ENCODE measurements at places on chromosomes 7 and 10. TPM values are rescaled to one million over a fixed set of nuclear protein-coding genes. Genes with fewer than 3 reads are reported as not detected.

Gene NKX6-2
- total RNA-seq: not detected

Gene UPK3B
- total RNA-seq: 0.53 TPM

DNA sequence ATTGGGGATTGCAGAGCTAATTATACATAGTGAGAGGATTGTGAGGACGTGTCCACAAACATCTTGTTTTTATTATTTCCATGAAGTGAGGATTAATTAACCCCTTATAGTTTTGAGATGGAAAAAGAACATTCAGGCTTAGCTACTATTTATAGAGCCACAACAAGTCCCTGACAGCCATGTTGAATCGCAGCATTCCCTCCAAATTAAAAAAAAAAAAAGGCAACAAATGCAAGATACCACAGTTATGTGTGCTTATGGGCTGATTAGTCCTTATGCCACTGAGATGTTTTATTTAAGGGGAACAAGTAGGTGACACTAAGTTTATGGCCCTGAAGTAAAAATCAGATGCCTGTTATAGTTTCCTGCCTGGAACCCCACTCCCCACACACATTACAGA lies 350.3 kb downstream of the GPAM start:
- DNase-seq: no peak
- no peaks in the 10 kb centered on the region for H3K36me3 ChIP-seq
- peaks cover 11% of the 10 kb centered on the region for H3K4me1 ChIP-seq

Gene DCLRE1A
- 6.6 TPM for total RNA-seq

DNA sequence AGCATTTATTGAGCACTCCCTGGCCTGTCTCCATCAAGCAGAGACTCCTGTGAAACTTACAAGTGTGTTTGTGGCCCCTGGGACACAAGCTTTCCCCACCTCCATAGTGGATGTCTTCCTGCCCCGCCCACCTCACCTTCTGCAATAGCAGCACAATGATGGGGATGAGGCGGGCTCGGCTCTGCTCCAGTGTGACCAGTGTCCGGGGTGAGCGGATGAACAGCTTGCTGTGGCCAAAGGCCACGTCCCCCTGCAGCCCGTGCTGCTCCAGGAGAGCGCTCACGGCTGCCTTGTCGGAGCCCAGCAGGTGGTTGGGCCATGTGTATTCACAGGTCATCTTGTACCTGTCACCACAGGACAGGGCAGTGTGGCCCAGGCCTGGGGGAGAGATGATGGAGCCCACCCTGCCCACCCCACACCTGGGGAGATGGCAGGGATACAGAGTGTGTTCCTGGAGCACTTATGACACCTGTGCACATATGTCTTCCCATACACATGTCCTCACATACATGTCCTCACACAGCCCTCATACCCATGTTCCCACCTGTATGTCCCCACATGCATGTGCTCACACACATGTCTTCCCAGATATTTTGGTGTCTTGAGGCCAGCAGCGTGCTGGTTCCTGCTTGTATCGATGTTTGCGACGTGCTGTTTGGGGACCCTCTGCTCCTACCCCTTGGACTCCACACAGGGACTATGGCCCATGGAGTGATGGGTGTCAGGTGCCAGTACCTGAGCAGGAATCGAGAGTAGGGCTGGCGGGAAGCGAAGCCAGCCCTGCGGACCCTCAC lies 12.7 kb downstream of the MYO1G start:
- peak; percentile 0 for DNase-seq
- no peak overlapping the region for H3K4me3 ChIP-seq
- no peaks in the 10 kb centered on the region for H3K36me3 ChIP-seq
- peaks cover 11% of the 10 kb centered on the region for H3K4me1 ChIP-seq

DNA sequence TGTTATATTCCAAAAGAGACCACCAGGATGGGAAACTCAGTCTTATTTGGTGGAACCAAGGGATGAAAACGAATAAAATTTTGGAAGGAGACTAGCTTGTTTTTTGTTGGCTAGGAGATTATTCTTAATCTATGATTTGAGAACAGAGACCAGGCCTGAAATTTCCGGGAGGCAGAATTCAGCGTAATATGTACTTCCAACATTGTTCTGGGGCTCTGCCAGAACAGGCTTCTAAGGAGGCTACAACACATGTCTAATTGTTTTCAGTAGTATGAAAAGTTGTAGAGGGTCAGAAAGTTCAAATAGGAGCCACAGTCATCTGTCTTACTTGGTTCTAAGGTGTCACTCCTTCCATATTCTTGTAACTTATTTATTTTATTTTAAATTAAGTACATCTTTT lies 1.7 kb downstream of the DDX21 start:
- H3K4me1 ChIP-seq: peaks cover 12% of the 10 kb centered on the region
- no peaks in the 10 kb centered on the region for H3K27me3 ChIP-seq
- no peak overlapping the region for H3K4me3 ChIP-seq

- H3K4me1 ChIP-seq: no peaks in the 10 kb centered on the region
- H3K4me3 ChIP-seq: no peak overlapping the region
- H3K27me3 ChIP-seq: no peaks in the 10 kb centered on the region
- DNase-seq: no peak
These were observed 71.4 kb downstream of the SEC61G start for GRCh38 chr7:54687462-54688212.

Gene SFRP4
- 55.4 TPM for total RNA-seq

DNA sequence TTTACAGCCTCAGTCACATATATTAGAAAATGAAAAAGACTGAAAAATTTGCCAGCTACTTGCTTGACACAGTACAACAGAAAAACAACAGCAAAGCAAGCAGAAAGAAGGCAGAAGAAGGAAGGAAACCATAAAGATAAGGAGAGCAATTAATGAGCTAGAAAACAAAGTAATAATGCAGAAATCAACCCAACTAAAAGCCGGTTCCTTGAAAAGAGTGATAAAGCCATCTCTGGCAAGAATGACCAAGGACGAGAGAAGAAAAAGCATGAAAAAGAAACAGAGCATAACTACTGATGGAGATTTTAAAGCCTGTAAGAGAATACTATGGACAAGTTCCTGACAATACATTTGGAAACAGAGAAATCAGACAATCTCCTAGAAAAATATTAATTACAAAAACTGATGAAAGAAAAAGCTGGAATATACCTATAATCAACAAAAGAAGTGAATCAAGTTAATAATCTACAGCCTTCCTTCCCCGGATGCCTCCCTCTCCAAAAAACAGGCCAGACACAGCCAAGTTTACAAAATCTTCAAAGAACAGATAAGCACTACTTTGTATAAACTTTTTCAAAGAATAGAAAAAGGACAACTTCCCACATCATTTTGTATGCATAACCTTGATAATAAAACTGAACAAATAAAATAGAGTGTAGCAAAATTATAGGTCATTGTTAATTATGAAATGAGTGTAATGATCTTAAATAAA lies 204.0 kb downstream of the BAMBI start:
- H3K27ac ChIP-seq: no peak overlapping the region
- H3K4me1 ChIP-seq: peaks cover 7% of the 10 kb centered on the region
- no peaks in the 10 kb centered on the region for H3K27me3 ChIP-seq
- no peak overlapping the region for H3K4me3 ChIP-seq
- DNase-seq: no peak

Gene TMEM176A
- 6.2 TPM for total RNA-seq

- no peak overlapping the region for H3K27ac ChIP-seq
- H3K36me3 ChIP-seq: no peaks in the 10 kb centered on the region
- no peak overlapping the region for H3K4me3 ChIP-seq
- DNase-seq: no peak
- H3K27me3 ChIP-seq: no peaks in the 10 kb centered on the region
These were observed 195.3 kb downstream of the PHTF2 start for GRCh38 chr7:77993838-77994237.

Gene GDF2
- not detected for total RNA-seq

Gene EXOC6
- 45.8 TPM for total RNA-seq

- H3K36me3 ChIP-seq: no peaks in the 10 kb centered on the region
- DNase-seq: no peak
These were observed 244.5 kb downstream of the ITGB1 start for GRCh38 chr10:32713560-32713959.

Gene ACTR1A
- 64.4 TPM for total RNA-seq

- no peak overlapping the region for H3K4me3 ChIP-seq
- no peaks in the 10 kb centered on the region for H3K36me3 ChIP-seq
- peaks cover 39% of the 10 kb centered on the region for H3K4me1 ChIP-seq
- H3K27me3 ChIP-seq: peaks cover 17% of the 10 kb centered on the region
- no peak overlapping the region for H3K27ac ChIP-seq
- DNase-seq: no peak
These were observed 87.3 kb upstream of the INSIG1 start for GRCh38 chr7:155210356-155210755.

Gene CHAT
- not detected for total RNA-seq

Gene SEC31B
- 5.5 TPM for total RNA-seq

DNA sequence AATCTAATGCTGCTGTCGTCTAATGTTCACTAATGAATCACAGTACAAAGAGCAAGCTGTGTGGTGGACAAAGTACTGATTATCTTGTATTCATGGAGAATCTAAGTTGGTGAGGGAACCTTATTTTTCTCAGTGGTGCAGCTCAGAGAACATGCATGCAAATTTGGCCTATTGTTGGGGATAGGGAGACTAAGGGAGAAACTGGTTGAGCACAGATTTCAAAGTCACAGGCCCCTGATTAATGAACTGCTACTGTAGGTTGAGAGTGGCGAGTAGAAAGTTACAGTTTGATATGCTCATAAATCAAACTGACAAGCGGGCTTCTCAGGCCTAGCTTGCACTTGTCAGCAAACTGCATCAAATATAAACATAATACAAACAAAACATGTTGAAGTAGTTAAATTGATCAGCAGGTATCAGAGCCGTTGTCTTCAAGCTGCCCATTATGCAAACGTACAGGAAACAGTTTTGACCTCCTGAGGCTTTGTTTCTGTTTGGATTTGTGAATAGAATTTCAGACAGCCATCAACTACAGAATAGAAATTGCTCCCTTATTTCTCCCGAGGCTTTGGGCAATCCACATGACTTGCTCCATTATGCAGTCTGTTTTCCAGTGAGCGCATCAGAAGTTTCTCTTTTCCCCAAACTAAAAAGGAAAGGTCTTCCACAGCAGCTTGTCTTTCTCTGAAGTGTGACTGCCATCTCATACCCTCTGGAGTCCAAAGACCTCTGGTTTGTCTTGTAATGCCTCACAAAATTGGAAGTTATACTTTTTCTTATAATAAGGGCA lies 215.8 kb downstream of the FOXP2 start:
- H3K4me3 ChIP-seq: no peak overlapping the region
- DNase-seq: no peak
- no peaks in the 10 kb centered on the region for H3K27me3 ChIP-seq
- H3K36me3 ChIP-seq: peaks cover 15% of the 10 kb centered on the region
- no peaks in the 10 kb centered on the region for H3K4me1 ChIP-seq
- H3K27ac ChIP-seq: no peak overlapping the region

DNA sequence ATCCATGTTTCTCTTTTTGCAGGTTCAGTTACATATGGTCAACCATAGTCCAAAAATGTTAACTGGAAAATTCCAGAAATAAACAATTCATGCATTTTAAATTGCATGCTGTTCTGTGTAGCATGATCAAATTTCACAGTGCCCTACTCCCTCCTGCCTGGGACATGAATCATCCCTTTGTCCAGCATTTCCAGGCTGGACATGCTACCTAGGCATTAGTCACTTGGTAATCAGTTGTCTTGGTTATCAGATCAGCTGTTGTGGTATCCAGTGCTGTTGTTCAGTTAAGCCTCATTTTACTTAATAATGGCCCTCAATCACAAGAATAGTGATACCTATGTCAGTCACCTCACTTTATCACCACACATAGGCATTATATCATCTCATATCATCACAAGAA lies 7.3 kb upstream of the PNLIP start:
- DNase-seq: no peak
- no peak overlapping the region for H3K27ac ChIP-seq

Gene HDAC9
- total RNA-seq: 38.2 TPM

Gene GPR146
- 2.7 TPM for total RNA-seq

Gene FAM25A
- not detected for total RNA-seq

DNA sequence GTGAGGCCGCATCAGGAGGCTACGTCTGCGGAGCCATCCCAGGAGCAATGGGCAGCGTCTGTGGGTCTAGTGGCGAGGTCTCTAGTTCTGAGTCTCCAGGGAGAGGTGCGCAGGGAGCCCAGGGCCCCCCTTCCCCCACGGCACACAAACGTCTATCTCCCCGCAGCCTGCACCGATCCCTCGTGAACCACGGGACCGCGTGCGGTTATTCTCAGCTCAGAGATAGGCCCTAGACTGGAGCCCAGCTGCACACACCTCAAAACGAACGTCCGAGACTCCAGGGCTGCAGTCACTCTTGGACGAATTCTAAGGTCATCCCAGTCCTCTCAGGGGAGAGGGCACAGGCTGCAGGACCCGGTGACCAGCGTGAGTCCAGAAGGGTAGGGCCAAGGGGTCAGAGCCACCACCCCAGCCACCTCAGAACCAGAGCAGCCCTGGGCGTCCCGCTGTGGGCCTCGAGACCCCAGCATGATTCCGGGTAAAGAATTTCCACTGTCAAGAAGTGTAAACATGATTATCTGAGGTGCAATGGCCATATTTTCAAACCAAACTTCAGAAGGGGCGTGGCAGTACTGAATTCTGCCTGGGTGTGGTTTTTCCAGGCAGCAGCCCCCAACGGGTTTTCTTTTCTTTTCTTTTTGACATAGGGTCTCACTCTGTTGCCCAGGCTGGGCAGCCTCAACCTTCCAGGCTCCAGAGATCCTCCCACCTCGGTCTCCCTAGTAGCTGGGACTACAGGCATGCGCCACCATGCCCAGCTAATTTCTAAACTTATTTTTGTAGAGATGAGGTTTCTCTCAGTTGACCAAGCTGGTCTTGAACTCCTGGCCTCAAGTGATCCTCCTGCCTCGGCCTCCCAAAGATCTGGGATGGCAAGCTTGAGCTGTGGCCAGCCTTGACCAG lies 57.5 kb downstream of the PWWP2B start:
- H3K27ac ChIP-seq: no peak overlapping the region
- no peak for DNase-seq
- H3K4me1 ChIP-seq: peaks cover 25% of the 10 kb centered on the region

DNA sequence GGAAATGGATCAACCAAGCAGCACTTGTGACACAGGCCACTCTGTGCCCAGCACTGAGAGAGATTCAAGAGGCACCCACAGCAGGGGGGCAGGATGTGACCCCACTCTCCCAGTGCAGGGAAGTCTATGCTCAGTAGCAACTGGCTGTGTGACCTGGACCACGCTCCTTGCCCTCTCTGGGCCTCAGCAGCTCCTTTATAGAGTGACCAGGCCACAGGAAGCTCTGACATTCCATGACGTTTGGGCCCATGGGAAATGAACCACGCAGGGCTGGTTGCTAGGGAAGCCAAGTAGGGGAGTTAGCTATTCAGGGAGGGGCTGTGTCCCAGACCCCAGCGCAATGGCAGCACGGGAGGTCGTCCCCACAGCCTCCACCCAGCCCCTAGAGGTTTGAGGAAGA lies 232.6 kb downstream of the USP6NL start:
- H3K27me3 ChIP-seq: peaks cover 4% of the 10 kb centered on the region
- H3K36me3 ChIP-seq: no peaks in the 10 kb centered on the region
- no peak overlapping the region for H3K27ac ChIP-seq
- peak; percentile 64 for DNase-seq
- H3K4me3 ChIP-seq: no peak overlapping the region

- no peaks in the 10 kb centered on the region for H3K27me3 ChIP-seq
- H3K36me3 ChIP-seq: no peaks in the 10 kb centered on the region
- peak overlapping the region; percentile 83 for H3K27ac ChIP-seq
- peak; percentile 93 for DNase-seq
These were observed 257.0 kb upstream of the ZNF32 start for GRCh38 chr10:43905512-43906236.

- H3K27me3 ChIP-seq: peaks cover 16% of the 10 kb centered on the region
- H3K4me3 ChIP-seq: no peak overlapping the region
- DNase-seq: no peak
These were observed 30.5 kb downstream of the TACC2 start for GRCh38 chr10:122019414-122019975.

- H3K4me1 ChIP-seq: no peaks in the 10 kb centered on the region
- H3K36me3 ChIP-seq: peaks cover 3% of the 10 kb centered on the region
- H3K27ac ChIP-seq: no peak overlapping the region
- H3K27me3 ChIP-seq: no peaks in the 10 kb centered on the region
- no peak overlapping the region for H3K4me3 ChIP-seq
These were observed 132.6 kb downstream of the USP6NL start for GRCh38 chr10:11478807-11479206.

Gene ADRA2A
- total RNA-seq: 2.3 TPM

Gene UCN3
- total RNA-seq: not detected

Data from muscle of leg (tissue), 16 donors.